ENCODE measurements at places on chromosomes 12 and 14.

DNA sequence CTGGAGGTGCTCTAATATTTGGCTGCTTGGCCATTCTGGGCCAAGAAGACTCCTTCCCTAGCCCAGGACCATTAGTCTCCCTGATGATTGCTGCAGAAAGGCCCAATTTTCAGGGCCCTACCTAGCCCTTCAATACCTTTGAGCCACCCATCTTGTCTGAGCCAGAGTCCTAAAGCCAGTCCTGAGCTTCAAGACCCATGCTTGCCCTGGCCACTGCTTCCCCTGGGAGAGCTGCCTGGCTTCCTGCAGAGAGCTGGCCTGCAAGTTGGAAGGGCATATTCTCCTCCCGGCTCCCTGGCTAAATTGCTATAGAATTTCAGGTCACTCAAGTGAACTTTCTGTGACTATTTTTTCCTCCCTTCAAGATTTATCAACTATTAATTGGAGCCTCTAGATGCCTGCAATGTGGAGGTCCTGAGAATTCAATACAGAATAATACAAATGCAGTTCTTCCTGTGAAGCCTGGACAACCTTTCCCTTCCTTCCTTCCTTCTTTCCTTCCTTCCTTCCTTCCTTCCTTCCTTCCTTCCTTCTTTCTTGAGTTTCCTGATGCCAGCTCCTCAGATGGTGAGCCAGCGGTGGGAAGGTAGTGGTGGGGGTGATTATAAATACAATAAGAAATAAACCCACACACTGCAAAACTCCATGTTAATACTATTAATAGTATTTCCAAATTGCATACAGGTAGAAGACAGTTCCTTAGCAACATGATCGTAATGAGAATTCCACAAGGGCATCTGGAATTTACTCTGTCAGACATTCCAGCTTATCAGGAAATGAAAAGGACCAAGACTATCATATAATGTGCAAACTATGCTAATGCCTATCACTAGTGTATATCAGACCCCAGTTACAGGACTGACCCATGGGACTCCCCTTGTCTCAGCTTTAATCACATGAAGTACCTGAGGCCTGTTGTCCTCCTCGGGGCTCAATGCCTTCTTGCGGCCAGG lies 108.1 kb downstream of the ZFP36L1 start:
- no peak for DNase-seq

DNA sequence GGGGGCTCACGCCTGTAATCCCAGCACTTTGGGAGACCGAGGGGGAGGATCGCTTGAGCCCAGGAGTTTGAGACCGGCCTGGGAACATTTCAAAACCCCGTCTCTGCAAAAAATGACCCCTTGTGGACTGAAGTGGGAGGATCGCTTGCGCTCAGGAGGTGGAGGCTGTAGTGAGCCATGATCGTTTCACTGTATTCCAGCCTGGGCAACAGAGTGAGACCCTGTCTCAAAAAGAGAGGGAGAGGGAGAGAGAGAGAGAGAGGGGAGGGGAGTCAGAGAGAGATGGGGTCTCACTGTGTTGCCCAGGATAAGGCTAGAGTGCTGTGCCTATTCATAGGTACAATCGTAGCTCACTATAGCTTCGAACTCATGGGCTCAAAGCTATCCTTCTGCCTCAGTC lies 2.8 kb downstream of the FGD4 start:
- DNase-seq = no peak

- no peak for DNase-seq
These were observed 5.7 kb downstream of the HOXC8 start for GRCh38 chr12:54014377-54015017.

GRCh38 chr14:69354383-69355153 lies 43.5 kb downstream of the ERH start:
- DNase-seq = peak; percentile 34

- no peak for DNase-seq
These were observed 41.0 kb upstream of the COL2A1 start for GRCh38 chr12:48045061-48045846.

- no peak for DNase-seq
These were observed 93.9 kb downstream of the DACT1 start for GRCh38 chr14:58731465-58732293.

- no peak for DNase-seq
These were observed 39.6 kb downstream of the IQSEC3 start for GRCh38 chr12:106118-106591.

Measured in right lobe of liver (tissue), 6 donors.